ENCODE measurements at places on chromosomes 13 and 19. TPM values are rescaled to one million over a fixed set of nuclear protein-coding genes. Genes with fewer than 3 reads are reported as not detected.

GRCh38 chr13:98775844-98776598 is 23.5 kb upstream of the SLC15A1 start:
- DNase-seq = no peak

- no peak for DNase-seq
Observed at GRCh38 chr19:43367822-43368221, 14.3 kb downstream of the CD177 start.

The METTL21C gene
- total RNA-seq = not detected

The CAMSAP3 gene
- 40.8 TPM for total RNA-seq

- DNase-seq = no peak
Observed at GRCh38 chr13:47718556-47718955, 282.5 kb downstream of the SUCLA2 start.

The DPF1 gene
- not detected for total RNA-seq

The PLVAP gene
- total RNA-seq = 4.6 TPM

GRCh38 chr13:99124794-99125316 is 75.8 kb upstream of the UBAC2 start:
- DNase-seq = no peak

- DNase-seq = no peak
Observed at GRCh38 chr19:5844456-5845433, 5.2 kb upstream of the FUT6 start.

DNA sequence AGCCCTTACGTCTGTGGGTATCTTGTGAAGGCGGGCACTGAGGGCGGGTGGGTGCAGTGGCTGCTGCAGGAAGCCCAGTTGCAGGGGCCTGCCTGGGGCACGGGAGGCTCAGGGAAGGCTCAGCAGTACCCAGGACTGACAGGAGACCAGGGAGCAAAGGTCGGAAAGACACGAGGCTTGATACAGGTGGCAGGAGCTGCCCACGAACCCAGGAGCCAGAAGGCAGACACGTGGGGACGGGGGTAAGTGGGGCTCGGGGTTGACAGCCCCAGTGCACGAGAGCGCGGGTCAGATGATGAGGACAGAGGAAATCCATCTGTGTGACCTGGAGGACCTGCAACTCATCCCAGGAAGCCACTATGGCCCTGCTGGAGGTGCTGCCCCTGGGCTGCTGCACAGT is 25.3 kb downstream of the ELAVL1 start:
- DNase-seq = peak; percentile 72

DNA sequence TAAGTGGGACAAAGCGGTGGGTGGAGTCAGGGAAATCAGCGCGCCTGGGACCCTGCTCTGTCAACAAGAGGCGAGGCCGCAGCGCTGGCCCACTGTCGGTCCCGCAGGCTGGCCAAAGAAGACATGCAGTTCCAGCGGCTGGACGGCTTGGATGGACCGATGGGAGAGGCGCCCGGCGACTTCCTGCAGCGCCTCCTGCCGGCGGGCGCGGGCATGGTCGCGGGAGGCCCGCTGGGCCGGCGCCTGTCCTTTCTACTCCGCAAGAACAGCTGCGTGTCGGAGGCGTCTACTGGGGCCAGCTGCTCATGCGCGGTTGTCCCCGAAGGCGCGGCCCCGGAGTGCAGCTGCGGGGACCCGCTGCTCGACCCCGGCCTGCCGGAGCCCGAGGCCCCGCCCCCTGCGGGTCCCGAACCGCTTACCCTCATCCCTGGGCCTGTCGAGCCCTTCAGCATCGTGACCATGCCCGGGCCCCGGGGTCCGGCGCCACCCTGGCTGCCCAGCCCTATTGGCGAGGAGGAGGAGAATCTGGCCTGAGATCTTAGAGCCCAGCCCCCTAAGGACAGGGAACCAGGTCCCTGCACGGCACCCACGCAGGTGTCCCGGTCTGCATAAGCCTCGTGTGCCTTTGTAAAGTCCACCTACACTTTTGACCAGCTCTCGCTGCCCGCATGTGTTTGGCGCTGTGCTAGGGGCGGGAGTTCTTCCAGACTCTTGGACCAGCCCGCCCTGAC is 6.1 kb downstream of the BEST2 start:
- DNase-seq = peak; percentile 78

GRCh38 chr19:8265872-8266271 is 42.3 kb downstream of the CD320 start:
- no peak for DNase-seq
